ENCODE measurements at places on chromosomes 6 and 20. TPM values are rescaled to one million over a fixed set of nuclear protein-coding genes. Genes with fewer than 3 reads are reported as not detected.

The RHAG gene
- not detected for total RNA-seq

The PMEPA1 gene
- total RNA-seq = 0.37 TPM

- peaks cover 36% of the 10 kb centered on the region for H3K4me1 ChIP-seq
- DNase-seq = no peak
- H3K27ac ChIP-seq = no peak overlapping the region
- H3K27me3 ChIP-seq = peaks cover 49% of the 10 kb centered on the region
These were observed 24.5 kb downstream of the TOX2 start for GRCh38 chr20:43938932-43939761.

DNA sequence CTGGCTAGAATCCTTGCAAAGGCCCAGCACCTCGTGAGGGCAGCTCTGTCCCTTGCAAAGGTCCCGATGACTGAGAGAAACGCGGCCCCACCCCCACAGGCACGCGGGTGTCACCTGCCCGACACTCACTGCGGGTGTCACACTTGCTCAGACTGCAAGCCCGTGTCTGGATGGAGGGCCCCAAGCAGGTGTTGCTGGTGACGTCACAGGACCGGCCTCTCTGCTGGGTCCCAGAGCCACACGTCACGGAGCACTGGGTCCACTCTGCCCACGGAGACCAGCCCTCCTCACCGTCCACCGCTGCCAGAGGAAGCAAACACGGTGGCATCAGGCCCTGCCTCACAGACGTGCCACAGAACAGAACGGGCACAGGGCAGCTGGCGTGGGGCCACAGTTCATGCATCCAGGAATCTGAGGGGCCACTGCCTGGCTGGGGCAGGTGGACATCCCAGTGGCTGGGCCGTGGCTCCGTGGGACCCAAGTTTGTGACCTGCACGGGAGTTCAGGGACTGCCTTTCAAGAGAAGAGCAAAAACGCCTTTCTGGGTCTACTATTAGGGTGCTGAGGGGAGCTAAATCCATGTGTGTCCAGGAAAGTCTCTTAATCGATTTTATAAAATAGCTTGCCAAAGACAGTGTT lies 16.0 kb downstream of the THBS2 start:
- H3K36me3 ChIP-seq = no peaks in the 10 kb centered on the region
- H3K27me3 ChIP-seq = no peaks in the 10 kb centered on the region
- no peak overlapping the region for H3K27ac ChIP-seq
- DNase-seq = no peak
- H3K4me3 ChIP-seq = no peak overlapping the region

The TFAP2D gene
- not detected for total RNA-seq

DNA sequence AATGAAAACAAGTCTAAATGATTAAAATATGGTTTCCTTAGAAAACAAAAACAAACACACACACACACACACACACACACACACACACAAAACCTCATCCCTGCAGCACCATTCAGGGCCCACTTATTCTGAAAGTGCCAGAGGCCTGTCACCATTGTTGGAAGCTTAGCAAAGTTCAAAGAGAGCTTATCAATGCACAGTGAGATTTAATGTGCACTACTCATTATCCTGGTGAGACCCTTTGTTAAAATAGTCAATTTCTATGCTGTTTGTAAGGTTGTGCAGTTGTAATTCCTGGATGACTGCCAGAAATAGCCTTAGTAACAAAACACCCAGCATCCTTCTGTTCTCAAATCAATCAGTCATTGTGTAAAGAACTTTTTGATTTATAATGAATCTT lies 482.9 kb downstream of the GRIK2 start:
- no peak for DNase-seq
- H3K27ac ChIP-seq = no peak overlapping the region
- no peak overlapping the region for H3K4me3 ChIP-seq
- H3K27me3 ChIP-seq = no peaks in the 10 kb centered on the region
- no peaks in the 10 kb centered on the region for H3K36me3 ChIP-seq

Data from activated CD8-positive, alpha-beta T cell treated with anti-CD3 and anti-CD28 coated beads, Interleukin-2, amount 10 ng/mL, durations not matched to agents 7 days and 5 days (primary cell).